ENCODE measurements at places on chromosomes 12 and 14.

DNA sequence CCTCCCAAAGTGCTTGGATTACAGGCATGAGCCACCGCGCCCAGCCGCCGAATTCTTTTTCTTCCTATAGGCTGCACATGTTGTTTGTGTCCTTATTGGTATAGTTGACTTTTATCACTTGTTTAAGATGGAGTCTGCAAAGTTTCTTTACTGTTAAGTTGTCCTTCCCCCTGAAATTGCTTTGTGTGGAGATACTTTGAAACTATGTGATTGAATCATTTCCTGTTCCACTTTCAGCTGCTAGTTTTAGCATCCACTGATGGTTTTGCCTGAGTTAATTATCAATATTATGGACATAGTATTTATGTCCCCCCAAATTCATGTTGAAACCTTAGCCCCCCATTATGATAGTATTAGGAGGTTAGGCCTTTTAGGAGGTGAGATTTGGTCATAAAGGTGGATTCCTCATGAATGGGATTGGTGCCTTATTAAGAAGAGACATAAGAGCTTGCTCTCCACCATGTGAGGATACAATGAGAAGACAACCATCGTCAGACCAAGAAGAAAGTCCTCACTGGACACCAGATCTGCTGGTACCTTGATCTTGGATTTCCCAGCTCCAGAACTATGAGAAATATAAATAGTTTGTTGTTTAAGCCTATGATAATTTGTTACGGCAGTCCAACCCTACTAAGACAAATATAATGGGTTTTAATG lies 34.9 kb downstream of the PPHLN1 start:
- DNase-seq = no peak

- no peak for DNase-seq
These were observed 593 bp downstream of the CFL2 start for GRCh38 chr14:34713681-34714319.

- no peak for DNase-seq
These were observed 7.7 kb downstream of the TNFAIP2 start for GRCh38 chr14:103130965-103131364.

- DNase-seq = no peak
These were observed 5.6 kb upstream of the GUCY2C start for GRCh38 chr12:14701809-14702568.
